ENCODE measurements at places on chromosomes 2 and 18.

- DNase-seq: no peak
Observed at GRCh38 chr18:70380915-70381896, 92.4 kb downstream of the SOCS6 start.

DNA sequence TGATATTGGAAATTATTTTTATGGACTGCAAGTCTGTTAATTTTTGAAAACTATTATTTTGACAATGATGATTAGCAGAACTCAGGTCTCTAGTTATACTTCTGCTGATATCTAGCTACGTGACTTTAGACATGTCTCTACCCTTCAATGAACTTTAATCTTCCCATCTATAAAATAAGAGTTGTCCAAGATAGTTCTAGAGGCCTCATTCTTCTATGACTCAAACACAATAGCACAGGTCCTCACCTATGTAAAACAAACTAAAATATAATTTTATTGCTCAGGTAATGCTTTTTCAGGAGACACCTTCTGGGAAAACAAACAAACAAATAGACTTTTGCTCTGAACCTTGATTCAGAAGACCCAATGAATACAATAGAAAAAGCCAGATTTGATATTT, 544.4 kb upstream of the SETBP1 start:
- DNase-seq: no peak

GRCh38 chr2:2581331-2582159, 250.5 kb upstream of the MYT1L start:
- no peak for DNase-seq

DNA sequence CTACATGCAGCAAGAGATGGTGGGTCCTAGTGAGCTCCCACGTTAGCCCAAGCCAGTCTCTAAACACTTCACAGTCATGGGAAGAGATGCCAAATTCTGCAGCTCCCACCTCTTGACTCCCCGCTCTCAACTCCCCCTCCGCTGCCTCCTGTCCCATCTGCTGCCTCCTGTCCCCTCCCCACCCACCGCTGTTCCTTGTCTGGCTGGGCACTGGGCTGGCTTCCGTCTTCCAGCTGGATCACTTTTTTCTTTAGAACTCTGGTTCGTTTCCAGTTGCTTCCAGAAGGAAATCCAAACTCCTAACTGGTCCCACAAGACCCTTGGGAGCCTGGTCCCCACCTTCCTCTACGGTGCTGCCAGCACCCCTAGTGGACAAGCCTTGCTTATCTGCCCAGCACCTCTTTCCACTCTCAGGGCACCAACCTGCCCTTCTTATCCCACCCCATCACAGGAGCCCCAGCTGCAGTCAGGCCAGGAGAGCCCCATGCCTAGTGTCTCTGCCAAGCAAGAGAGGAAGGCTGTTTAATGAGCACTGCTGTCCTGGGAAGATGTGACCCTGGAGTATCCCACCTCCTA, 12.1 kb upstream of the TWIST2 start:
- DNase-seq: no peak

DNA sequence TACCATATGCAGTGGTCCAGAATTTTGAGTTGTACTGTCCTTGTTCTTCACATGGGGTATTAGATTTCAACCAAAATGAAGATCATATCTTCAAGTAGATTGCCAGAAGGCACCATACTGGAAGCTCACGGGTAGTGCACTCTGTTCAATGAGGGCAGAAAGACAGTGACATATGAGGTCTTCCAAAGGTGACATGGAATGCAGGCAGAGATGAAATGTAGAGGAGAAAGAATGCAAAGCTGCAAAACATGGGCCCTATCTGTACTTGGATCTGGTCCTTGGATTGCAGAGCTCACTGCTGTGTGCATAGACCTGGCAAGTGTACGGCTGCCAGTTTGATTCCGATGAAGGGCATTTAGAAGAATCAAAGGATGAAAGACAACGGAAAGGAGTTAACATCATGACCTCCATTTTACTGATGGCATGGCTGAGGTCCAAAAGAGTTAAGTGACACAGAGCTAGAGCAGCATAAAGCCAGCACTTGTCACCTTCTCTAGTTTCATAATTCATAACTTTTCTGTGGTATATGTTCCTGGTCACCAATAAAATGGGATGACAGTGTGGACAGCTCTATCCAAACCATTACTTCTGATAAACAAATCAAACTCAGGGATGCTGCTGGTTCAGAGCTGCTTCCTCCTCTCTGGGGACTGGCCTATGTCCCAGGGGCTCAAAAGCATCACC, 64.7 kb downstream of the BCL2 start:
- DNase-seq: no peak

DNA sequence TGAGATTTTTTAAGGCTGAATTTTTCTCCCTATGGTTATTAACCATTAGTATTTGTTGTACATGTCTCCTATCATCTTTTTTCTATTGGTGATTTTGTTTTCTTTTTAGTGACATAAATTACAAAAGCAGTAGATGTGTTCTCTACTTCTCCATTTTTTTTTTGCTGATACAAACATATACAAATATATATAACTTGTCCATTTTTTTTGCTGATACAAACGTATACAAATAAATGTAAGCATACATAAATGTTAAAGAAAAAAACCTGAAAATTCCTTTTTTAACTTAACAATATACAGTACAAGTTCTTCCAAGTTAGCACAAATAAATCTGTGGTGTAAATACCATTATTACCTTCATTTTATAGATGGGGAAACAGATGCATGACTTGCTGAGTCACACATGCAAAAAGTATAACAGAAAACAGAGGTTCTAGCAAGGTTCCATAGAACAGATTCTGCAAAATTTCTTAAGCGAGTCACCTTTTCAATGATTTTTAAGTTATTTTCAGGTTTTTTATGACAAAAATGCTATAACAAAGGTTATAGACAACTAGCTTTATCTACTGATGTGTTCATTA, 2.1 kb downstream of the MSGN1 start:
- DNase-seq: no peak

GRCh38 chr2:208195531-208195930, 5.7 kb upstream of the C2orf80 start:
- no peak for DNase-seq

- no peak for DNase-seq
Observed at GRCh38 chr2:57105694-57106093, 921.9 kb downstream of the CCDC85A start.

GRCh38 chr2:187383043-187383800, 64.8 kb downstream of the CALCRL start:
- DNase-seq: no peak

- DNase-seq: no peak
Observed at GRCh38 chr2:140865837-140866236, 1265.0 kb downstream of the LRP1B start.

DNA sequence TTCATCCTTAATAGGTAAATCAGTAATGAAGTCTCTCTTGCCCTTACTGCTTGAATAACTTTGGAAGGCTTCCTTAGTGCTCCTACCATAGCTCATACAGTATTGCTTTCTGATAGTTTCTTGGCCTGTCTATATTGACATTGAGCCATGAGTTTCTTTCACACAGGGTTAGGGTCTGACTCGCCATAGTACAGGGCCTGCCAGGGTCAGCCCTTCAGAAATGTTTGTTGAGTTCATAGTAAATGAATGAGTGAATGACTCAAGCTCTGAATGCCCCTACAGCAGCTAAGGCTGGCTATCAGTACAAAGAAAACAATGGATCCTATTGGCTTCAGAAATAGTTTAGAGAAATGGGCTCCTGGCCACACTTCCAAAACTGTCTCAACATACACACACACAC, 65.0 kb upstream of the LRATD1 start:
- no peak for DNase-seq

DNA sequence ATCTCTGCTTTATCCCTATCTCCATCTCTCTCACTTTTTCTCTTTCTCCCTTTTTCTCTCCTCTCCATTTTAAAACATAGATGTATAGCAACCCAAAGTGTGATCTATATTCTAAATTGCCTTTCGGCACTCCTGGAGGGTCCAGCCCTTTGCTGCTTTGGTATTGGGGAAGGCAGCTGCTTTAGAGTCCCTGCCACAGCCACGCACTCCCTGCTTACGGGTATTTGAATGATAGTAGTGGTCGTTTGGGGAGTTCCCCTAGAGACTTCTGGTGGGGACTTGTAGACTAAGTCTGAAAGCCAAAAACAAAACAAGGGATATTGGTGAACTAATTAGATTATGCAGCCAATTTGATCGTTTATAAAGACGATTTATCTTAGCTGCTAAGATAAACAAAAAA, 11.9 kb downstream of the QPCT start:
- no peak for DNase-seq

Data from NCI-H1092 (cell line).